Activated naive CD4-positive, alpha-beta T cell (primary cell): ENCODE measurements at places on chromosomes 16 and 17.

DNA sequence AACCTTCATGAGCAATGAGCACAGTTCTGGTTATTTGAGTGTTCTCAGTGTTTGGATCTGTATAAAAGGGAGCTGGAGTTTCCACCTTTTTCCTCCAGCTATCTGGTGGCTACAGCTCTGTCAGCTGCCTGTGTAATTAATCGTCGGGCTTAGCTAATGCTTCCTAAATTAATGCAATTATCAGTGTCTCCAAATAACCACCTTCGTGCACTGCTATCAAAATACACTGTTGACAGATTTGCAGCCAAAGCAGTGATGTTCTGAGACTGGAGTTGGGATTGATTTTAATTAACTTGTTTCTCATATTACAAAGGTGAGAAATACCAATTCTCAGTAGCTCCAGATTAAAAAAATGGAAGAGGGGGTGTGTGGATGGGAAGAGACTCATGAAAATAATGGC is 325.8 kb downstream of the CBLN1 start:
- no peak for DNase-seq

DNA sequence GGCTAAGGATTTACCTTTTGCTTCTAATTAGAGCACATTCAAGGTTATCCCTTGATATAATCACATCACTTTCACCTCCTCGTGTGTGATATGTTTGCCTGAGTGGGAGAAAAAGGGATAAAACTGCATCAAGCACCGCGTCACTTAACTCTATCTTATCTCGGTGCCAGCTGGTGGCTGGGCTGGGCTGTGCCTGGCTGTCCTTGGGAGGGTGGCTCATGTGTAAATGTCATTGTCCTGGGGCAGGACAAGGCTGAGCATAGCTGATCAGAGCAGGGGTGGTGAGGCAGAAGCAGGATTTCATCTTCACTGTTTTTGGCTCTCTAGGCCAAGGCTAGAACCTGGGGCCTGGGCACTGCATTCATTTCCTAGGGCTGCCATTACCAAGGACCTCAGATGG is 105.3 kb downstream of the RAP1GAP2 start:
- no peak for DNase-seq

DNA sequence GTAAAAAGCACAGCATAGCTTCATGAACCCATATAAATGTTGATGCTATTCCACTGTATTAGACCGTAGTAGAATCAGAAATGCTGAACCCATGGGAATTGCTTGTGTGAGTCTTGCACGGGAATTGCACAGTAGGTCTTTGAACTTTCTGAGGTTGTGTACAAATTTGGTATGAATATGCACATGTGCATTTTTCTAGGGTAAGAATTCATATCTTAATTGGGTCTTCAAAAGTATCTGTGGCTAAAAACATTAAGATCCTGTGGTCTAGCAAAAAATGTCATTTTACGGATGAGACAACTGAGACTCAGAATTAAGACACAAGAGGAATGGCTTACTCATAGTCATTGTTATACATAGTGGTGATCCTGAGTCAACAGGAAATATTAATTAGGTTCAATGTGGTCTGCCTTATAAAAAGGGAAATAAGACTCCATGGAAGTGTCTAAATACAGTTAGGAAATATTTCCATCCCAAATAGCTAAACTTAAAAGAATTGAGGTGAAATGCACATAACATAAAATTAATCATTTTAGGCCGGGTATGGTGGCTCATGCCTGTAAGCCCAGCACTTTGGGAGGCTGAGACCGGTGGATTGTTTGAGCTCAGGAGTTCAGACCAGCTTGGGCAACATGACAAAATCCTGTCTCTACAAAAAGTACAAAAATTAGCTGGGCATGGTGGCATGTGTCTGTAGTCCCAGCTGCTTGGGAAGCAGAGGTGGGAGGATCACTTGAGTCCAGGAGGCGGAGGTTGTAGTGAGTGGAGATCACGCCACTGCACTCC is 22.8 kb downstream of the TAOK1 start:
- DNase-seq = no peak

DNA sequence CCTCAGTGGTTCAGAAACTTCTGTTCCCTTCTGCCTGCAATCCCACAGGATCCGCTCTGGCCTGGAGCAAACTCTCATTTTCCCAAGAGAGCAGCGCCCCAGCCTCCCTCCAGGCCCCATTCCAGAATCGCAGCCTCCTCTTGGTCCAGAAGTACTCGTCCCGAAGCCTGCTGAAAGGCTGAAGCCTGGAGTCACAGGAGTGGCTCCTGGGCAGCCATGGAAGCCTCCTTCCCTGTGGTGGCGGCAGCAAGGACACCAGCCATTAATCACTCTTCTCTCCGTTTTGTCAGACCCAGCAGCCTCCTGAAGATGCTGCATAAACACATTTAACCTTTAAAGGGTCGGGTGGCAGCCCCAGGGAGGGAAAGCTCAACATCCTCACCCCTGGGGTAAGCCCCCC is 66.9 kb upstream of the TNRC6C start:
- DNase-seq = no peak

GRCh38 chr17:73478768-73479424 is 165.3 kb downstream of the SDK2 start:
- DNase-seq = no peak

DNA sequence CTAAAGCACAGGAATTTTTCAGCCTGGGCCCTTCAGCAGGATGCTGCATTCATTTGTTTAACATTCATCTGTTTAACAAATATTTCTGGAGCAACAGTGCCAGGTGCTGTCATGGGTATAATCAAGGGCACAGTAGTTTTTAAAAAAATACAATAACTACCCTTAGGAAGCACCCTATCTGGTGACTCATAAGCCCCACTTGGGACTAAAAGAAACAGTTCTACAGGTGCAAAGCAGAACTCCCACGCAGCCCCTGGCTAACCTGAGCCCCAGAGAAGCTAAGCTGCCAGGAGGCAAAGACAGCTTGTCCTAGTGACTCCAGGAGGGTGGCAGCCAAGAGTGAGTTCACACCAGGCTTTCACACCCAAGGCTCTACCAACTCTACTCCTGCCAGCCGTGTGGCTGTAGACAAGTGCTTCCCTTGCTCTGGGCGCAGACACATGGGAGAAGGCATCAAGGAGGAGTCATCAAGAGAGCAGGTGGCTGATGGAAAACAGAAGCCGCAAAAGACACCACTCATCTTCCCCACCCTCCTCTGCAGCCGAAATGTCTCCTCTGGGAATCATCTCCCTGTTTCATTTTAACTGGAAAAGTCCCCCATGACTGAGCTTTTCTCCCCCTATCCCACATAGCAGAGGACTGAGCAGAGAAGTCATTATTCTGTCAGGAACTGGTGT is 14.4 kb downstream of the CUEDC1 start:
- no peak for DNase-seq

- no peak for DNase-seq
These were observed 266.5 kb upstream of the HSBP1 start for GRCh38 chr16:83541231-83541630.

DNA sequence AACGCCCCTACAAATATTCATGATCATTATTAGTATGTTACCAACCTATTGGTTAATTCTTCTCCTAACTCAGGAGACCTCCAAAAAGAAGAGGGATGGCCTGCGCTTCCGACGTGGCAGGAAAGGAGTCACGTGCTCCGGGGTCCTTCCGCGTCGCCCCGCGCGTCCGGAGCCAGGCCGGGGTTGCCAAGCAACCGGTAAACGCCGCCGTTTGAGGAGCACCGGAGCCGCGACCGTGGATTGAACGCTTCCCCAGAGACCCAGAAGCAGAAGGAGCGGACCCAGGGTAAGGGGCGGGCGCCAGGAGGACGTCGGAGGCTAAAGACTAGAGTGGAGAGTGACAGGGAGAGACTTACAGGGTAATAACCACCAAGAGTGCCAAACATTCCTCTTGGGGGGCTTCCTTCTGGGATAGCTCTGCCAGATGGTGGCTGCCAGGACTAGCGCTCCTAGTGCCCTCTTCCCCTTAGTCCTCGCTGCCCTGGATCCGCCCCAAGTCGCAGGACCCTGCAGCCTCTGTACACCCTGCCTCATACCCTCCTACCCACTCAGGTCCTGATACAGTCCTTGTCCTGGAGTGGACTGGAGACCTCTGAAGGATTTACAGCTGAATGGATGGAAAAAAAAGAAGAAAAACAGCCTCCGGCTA is at the start of gene DNAI2:
Gene DNAI2 (plus strand): TSS at position 175 of the 649 bp plus-strand sequence. CDS start 7,584 bp downstream, outside the sequence.
- DNase-seq = no peak

- DNase-seq = peak; percentile 12
These were observed 57.8 kb upstream of the TEX2 start for GRCh38 chr17:64320613-64321553.

DNA sequence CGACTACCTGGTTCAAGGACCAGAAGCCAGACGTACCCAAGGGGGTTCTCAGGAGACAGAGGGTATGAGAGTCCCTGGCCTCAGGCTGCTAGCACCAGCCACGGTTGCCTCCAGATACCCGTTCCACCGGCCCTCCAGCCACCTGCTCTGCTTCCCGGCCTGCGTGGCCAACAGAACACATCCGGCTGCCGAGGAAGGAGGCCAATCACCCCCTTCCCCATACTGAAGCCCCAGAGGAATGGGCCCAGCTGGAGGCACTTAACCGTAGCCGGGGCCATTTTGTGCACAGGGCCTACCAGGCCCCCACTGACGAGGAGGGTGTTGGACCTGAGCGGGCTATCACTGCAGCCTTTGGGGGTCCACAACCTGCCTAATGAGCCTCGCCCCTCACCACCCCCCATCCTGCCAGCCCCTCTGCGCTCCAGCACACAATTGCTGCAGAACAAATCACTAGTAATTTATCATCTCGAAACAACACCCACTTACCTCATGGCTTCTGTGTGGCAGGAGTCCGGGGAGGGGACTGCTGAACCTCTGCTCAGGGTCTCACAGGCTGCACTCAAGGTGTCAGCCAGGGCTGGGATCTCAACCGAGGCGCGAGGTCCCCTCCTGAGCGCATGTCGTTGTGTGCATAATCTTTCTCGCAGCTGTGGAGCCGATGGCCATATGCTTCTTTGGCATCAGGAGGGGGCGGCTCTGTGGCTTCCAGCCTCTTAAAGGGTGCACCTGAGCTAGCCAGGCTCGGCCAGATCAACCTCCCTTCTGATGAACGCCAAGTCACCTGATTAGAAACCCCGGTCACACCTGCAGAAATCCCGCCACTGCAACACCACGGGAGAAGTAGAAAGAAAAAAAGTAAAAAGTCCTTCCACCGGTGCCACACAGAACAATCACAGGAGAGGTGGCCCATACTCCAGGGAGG is 10.1 kb upstream of the KREMEN2 start:
- no peak for DNase-seq

- DNase-seq = no peak
These were observed 51.0 kb downstream of the TIMM22 start for GRCh38 chr17:1047879-1048470.

DNA sequence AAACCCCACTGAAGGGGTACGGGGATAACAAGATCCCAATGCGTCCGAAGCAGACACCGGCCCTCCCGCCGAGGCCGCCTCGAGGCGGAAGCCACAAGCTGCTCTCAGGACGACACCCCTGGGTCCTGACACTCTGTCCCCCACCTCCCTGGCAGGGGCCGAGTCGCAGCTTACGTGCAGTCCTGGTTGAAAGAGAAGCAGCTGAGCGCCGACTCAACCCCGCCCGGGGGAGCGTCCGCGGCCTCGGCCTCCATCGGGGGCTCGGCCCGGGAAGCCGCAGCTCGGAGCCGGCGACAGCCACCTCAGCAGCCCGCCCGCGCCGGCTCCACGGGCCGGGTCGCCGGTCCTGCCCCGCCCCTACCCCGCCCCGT is at the start of gene WIPI1:
Gene WIPI1 (minus strand): TSS at position 329 of the 371 bp plus-strand sequence. CDS start 75 bp downstream, at position 254.
- no peak for DNase-seq

DNA sequence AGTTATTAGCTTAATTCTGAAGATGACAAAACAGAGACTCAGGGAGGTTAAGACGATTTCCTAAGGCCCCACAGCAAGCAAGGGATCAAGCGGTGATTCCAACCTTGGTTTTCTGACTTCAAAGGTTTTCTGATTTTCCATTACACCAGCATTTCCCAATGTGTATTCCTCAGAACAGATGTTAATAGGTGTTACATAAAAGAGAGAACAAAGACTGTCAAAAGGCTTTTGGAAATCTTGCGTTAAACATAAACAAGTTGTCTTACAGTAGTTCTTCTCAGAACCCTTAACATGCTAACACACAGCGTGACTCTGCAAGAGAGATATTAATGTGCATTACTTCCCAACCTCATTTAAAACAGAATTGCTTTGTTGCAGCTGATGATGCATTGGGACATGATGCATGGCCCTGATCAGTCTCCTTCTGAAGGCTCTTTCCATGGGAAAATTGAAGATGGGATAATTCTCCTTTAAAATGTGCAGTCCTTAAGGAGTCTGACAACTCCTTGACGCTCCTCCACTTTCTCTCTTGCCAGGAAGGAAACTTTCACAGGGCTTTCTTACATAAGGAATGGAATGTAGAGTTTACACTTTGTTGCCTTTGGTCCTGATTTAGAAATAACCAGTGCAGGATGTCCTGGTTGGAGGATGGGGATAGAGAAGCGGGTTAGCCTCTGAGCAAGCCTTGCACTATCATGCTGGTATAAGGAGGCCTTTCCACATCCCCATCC is 21.5 kb upstream of the MMD start:
- no peak for DNase-seq

- DNase-seq = no peak
These were observed 128.0 kb downstream of the RAP1GAP2 start for GRCh38 chr17:2924211-2924610.

GRCh38 chr16:56726283-56726682 is 3.6 kb upstream of the NUP93 start:
- no peak for DNase-seq

- DNase-seq = no peak
These were observed 490.8 kb downstream of the MAF start for GRCh38 chr16:79109771-79110170.

GRCh38 chr17:60827943-60828342 is 150.3 kb downstream of the BCAS3 start:
- no peak for DNase-seq
